ENCODE measurements at places on chromosomes 11 and 22. TPM values are rescaled to one million over a fixed set of nuclear protein-coding genes. Genes with fewer than 3 reads are reported as not detected.

- peak; percentile 84 for DNase-seq
Observed at GRCh38 chr11:33452836-33453624, 195.8 kb downstream of the HIPK3 start.

DNA sequence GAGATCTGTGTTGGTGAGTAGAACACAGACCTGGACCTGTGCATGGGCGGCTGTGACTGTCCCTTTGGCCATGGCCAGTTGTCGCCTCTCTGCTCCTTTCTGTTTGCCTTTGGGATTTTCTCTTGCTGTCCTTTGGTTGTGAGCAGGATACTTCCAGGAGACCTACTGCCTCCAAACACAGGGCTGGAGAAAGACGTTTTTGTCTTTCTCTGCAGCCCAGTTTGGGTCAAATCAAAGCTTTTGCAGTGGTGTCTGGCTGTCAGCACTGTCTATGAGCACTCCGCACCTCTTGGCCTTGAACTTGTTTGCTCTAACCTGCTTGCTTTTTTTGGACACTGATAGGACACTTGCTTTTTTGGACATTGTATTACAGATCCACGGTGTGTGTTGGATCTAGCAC, 108.9 kb upstream of the SORL1-AS1 start:
- DNase-seq: no peak

- DNase-seq: no peak
Observed at GRCh38 chr11:72245263-72245816, 1.4 kb upstream of the PHOX2A start.

DNA sequence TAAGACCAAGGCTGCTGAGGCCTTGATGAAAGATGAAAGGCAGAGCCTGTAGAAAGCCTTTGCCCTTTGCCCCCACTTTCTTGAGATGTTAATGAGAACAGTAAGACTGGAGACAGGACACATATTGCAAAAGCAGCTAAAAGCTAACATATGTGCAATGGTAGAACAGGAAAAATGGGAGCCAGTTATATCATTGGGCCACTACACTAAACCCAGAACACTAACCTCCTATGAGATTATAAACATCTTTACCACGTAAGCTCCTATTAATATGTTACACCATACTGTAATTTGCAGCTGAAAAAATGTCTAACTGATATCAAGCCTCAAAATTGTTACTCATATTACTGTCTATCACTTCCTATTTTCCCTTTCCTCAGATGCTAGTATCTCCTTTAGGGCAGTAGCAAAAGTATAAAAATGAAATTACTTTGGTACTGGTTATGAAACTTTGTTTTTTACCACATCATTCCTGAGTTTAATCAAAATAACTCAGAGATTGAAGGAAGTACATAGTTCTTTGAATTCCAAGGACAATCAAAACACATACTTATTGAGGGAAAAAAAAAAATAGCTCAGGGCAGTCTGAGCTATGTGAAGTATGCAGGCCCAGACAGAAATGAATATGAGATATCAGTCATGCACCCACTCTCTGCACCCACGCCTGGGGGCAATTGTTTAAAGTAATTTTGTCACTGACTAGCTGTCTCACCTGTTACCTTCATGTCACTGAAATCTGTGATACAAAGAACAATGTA, 9.1 kb downstream of the HPS5 start:
- peak; percentile 55 for DNase-seq

DNA sequence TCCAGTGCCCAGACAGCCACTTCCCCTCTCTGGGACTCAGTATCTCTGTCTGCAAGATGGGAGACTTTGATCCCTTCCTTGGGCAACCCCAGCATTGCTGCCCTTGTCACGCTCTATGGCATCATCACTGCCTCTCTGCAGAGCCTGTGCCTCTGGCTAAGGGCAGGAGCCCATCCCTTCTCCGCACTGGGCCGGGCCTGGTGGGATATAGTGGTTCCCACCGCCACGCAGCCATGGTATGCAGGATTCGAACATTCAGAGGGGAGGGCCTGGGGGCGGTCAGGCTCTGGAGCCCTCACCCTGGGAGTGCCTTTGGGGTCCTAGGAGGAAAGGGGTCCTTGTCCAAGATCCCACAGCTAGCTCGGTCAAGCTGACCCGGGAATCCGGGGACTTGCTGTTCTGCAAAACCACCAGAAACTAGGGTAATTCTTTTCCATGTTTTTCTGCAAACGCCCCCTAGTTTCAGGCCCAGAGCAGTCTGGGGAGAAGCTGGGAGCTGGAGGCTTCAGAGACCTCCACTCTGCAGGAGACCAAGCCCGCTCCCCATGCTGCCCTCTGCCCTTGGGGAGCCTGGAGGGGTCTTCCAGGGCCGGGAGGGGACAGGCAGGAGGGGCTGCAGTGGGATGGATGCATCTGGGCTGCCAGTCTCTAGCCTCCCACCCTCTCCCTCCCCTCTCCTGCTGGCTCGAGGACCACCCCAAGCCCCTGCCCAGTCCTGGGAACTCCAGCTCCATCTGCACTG, 24.4 kb upstream of the CBX7 start:
- no peak for DNase-seq

- DNase-seq: no peak
Observed at GRCh38 chr11:79342686-79343085, 98.1 kb downstream of the TENM4 start.

DNA sequence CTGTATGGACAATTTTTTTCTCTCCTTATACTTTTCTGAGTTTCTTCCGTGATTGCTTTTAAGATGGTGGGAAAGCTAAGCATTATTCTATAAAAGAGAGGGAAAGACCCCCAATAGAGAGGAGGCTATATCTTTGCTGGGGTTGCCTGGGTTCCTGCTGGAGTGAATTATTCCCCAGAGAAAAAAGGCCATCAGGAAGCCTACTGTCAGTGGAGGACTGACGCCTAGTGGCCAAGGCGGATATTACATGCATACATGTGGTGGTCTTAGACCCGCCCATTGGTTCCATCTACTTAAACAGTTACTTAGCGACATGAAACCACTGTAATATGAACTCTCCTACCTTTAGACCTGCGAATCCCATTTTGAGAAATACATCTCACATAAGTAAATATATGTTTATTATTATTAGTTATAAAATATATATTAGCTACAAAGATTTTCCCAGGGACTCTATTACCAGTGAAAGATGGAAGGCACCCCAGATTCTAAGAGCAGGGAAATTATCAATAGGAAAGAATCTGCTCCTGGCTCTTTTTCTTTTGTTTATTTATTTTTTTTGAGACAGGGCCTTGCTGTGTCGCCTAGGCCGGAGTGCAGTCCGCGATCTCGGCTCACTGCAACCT, 15.7 kb upstream of the PGA3 start:
- peak; percentile 69 for DNase-seq

DNA sequence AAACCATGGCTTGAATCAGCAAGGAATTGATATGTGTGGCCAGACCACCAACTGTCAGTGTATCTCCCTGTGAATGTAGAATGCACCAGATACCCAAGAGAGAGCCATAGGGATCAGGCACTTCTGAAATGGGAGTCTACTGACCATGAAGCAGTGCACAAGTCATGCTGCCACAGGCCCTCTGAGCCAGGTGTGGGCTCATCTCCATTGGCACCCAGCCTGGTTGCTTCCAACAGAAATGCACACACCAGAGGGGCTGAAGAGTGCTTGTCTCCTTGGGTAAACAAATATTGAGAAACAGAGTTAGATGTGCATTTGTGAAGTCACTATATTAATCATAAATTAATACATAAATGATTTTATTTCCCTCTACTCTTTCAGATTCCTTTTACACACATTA, 28.4 kb upstream of the PANX1 start:
- DNase-seq: no peak

- DNase-seq: no peak
Observed at GRCh38 chr11:69904974-69905535, 85.8 kb upstream of the FGF3 start.

DNA sequence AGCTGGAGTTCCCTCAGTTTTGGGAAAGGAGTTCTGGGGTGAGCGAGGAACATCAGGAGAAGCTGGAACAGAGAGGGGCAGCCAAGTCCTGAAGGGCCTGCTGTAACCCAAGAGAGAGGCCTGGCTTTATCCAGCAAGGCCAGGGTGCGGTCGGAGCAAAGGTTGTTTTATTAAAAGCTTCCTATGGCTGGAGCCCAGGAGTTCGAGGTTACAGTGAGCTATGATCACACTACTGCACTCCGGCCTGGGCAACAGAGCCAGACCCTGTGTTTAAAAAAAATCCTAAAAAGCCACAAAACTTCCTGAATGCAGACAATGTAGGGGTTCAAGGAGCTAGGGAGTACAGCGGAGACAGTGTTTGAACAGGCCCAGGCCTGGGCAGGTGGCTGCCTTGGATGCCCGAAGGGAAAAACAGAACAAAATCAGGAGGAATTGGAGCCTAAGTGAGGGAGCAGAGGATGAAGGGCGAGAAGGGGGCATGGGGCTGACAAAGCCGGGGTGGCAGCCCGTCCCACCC, 22.2 kb upstream of the MALAT1 start:
- DNase-seq: no peak

- peak; percentile 29 for DNase-seq
Observed at GRCh38 chr22:30636226-30637077, 871 bp downstream of the SLC35E4 start.

GRCh38 chr11:32919338-32919737, 26.7 kb downstream of the QSER1 start:
- no peak for DNase-seq

- no peak for DNase-seq
Observed at GRCh38 chr11:81237139-81237538, 1496.5 kb downstream of the FAM181B start.

DNA sequence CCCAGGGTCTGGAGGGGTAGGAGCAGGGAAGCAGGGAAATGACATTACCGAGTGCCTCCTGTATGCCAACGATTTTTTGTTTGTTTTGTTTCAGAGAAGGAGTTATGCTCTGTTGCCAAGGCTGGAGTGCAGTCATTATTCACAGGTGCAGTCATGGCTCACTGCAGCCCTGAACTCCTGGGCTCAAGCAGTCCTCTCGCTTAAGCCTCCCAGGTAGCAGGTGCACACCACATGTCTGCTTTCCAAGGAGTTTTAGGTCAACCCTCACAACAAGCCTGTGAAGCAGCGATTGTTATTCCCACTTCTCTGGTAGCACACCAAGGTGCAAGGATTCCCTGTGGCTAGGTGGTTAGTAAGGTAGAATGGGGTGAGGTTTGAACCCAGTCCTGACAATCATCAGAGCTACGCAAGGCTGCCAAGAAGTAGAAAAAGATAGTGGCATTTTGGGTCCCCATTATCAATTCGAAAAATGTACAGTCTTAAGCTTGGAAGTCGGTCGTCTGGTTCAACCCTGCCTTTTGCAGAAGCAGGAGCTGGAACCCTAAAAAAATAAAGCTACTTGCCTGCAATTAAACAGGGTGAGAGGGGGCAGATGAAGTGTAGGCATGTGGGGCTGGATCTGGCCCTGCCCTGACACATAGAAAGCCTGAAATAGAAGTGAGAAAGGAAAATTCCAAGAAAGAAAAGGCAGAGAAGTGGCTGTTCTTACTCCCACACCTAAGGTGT, 9.1 kb downstream of the UCP3 start:
- no peak for DNase-seq

DNA sequence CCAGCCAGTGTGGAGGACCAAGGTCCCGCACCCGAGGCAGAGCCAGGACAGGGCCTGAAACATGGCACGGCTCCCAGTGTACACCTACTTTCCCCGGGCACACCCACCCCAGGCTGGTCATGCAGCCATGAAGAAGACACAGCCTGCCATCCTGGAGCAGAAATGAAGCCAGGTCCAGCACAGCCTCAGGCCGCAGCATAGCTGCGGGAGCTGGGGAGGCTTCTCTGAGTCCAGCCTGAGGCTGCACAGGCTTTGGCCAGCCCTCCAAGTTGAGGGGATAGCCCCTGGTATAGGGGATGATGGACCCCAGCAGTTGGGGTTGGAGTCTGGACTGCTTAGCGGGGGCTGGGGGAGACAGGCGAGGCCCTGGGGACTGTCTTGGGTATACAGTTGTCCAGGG, 2.9 kb upstream of the HDAC10 start:
- DNase-seq: no peak

- no peak for DNase-seq
Observed at GRCh38 chr11:110761991-110762390, 49.8 kb upstream of the ARHGAP20 start.

GRCh38 chr11:8382436-8383053, 118.9 kb upstream of the LMO1 start:
- DNase-seq: peak; percentile 41

GRCh38 chr22:29718949-29719898, 579 bp upstream of the CABP7 start:
- DNase-seq: no peak

GRCh38 chr11:69934861-69935494, 115.8 kb upstream of the FGF3 start:
- no peak for DNase-seq

DNA sequence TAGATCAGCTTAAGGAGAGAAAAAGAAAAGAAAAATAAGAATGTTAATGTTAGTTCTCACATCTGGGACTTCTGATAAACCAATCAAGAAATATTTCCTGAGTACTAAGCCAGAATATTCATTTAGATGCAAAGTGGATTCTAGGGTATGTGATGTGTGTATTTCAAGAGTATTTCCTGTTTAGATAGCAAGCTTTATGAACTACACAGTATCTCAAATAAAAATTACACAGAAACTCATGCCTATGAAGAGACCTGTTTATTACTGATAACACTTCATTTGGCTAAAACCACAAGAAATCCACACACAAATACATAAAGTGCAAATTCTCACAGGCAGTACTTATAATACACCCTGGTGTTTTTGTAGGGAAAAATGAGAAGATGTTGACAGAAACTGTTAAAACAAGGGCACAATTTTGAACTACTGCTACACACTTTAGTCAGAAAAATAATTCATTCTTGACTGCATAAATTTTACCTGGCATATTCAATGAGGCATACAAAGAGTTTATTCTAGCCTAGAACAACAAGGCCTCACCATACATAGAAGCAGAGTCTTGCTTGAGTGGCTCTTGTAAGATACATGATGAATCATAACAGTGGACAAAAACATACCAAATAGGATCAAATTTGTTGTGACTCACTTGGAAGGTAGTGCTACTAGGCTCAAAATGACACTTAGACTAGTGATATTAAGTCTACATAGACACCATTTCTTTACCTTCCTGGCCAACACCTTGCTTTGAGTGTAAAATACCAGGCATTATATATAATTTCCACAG, 18.8 kb upstream of the P4HA3 start:
- peak; percentile 76 for DNase-seq

- DNase-seq: no peak
Observed at GRCh38 chr11:116730241-116730561, 42.6 kb downstream of the BUD13 start.

DNA sequence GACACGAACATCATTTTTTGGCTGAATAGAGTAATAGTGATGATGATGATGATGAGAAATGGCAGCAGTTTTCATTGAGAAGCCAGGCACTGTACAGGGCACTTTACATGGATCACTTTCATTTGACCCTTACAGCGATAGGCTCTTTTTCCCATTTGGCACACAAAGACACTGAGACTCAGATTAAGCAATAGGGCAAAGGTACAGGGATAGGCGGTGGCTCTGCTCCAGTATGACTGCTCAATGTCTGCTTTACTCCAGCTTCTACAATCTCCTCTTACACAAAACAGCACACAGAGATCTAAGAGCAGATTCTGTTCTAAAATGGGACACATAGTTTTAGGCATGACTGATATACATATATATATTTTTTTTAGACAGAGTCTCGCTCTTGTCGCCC, 40.6 kb downstream of the MPPED2 start:
- no peak for DNase-seq

- peak; percentile 3 for DNase-seq
Observed at GRCh38 chr11:79173615-79174014, 267.2 kb downstream of the TENM4 start.

Gene PHLDA2
- total RNA-seq: 12.5 TPM

Gene AMOTL1
- 30.2 TPM for total RNA-seq

Gene NRXN2
- 50.4 TPM for total RNA-seq

Gene LRRC32
- 0.06 TPM for total RNA-seq

Gene VPS51
- total RNA-seq: 111 TPM

All from LHCN-M2 (cell line).